ENCODE measurements at places on chromosomes 11 and 22.

- DNase-seq, result peak; percentile 77
These were observed 1.2 kb upstream of the CERK start for GRCh38 chr22:46739094-46739870.

- no peak for DNase-seq
These were observed 60.1 kb downstream of the RAB30 start for GRCh38 chr11:83011333-83012167.

DNA sequence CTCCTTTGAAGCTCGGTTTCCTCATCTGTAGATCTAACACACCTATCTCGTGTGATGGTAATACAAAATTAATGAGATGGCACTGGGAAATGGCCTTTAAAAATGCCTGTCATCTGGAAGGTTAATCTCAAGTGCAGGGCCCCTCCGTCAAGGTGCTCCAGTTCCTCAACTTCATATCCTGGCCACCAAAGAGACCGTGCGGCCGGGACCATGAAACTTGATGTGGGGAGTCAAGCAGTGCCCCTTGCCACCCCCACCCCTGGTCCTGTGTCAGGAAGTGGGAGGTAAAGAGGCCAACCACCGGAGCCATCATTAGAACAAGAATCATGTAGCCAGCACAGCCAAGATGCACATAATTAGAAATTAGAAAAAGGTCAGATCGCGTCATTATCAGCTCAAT, 108.2 kb downstream of the FEZ1 start:
- no peak for DNase-seq

DNA sequence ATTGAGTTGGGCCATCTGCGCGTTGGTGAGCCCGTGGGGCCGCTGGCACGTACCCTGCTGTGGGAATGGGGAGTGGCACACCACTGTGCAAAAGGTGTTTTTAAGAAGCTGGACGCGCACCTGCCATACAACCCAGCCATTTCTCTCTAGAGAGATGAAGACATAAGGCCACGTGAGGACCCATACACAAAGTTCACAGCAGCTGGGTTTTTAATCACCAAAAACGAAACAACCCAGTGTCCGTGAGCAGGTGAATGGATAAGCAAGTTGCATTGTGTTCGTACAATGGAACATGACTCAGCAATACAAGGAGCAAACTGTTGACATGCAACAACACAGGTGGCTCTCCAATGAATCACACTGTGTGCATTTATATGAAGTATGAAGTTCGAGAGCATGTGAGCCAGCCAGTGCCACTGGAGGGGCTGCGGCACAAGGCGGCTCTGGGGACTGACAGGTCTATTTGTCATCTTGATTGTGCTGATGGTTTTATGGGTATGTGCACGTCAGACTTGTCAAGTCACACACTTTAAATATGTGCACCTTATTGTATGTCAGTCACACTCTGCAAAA, 30.6 kb upstream of the PANX2 start:
- DNase-seq, result no peak

DNA sequence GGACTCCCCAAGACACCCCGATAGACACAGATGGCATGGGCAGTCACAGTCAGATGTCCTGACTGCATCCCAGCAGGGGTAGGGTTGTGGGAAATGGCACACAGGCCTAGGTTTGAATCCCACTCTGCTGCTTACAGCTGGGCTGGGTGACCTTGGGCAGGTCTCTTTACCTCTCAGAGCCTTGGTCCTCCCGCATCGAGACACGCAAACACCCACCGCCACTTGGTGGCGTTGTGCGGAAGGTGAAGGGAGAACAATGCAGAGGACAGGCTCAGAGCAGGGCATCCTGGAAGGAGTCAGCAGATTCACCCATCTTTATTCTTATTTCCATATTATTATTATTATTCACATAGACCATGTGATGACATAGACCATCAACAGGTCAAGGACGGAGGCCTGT, 140.5 kb downstream of the MIAT start:
- DNase-seq, result no peak

DNA sequence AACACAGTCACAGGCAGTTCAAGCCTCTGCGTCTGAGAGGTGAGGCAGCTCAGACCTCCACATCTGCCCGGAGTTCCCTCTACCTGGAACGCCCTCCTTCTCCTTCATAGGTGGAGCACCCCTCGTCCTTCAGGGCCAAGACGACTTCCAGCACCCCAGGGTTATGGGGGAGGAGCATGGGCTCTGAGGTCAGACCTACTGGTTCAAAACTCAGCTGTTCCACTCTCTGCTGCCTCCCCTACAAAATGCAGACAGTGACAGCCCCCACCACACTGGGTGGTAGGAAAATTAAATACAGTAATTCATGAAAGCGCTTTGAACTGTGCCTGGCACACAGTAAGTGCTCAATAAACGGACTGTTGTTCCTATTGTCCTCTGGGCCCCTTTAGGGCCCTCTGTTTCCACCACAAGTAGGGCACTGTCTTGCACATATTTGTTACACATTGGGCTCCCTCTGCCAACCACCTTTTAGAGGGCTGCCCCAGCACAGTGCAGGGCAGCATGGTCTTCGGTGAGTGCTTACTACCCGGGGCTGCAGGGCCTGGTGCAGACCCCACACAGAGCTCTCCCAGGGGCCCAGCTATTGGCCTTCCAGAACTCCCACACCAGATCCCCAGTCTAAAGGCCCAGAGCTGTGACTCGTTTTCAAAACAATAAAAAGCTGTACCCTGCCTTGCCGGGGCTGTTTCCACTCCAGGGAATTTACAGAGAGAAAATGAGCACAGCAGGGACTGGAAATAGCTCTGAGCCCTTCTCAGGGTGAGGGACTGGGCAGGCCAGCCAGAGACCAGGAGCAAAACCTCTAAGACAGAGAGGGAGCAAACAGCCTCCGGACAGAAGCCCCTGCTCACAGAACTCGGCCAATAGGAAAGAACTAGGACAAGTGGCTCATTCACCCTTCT, 2.5 kb downstream of the TMEM184B start:
- DNase-seq, result no peak

DNA sequence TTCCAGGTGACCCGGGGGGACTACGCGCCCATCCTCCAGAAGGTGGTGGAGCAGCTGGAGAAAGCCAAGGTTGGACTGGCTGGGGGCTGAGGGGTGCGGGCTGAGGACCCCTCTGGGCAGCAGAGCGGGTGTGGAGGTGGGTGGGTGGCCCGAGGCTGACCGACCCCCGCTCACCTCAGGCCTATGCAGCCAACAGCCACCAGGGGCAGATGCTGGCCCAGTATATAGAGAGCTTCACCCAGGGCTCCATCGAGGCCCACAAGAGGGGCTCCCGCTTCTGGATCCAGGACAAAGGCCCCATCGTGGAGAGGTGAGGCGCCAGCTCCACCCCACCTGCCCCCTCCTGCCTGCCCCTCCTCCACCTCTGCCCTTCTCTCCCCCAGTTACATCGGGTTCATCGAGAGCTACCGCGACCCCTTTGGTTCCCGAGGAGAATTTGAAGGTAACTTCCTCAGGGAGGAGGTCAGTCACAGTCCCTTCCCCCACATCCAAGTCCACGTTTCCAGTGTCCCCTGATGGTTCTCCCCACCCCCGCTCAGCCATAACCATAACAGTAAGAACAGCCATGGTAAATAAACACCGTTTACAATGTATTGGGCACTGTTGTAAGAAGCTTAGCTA, 11.2 kb downstream of the DPP3 start:
- no peak for DNase-seq

DNA sequence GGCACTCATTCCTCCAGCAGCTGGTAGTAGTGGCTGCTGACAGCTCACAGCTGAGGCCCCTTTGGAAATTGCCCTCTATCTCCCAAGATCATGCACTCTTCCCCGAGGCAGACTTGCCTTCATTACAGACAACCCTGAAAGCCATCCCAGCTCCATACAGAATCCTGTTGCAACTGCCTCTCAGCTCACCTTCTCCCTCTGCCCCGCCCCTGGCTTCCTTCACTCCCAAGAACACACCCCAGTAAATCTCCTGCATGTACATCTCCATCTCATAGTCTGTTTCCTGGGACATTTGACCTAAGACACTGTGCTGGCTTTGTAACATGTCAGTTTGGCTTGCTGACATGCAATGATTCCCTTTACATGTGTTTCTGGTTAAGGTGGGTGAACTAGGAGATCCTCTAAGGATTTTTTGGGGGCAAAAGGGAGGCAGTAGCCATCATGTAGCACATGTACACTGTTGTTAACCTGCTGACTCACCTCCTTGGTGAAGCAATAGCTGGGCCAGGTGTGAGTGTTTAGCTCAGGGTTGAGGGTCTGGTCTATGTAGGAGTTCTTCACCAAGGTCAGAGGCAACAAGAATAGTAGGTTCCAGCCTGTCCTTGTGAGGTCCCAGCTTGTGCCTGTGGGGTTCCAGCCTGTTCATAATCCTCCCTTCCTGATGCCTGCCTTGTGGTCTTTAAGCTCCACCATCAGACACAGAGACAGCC, 179.6 kb downstream of the CSNK2A3 start:
- no peak for DNase-seq

DNA sequence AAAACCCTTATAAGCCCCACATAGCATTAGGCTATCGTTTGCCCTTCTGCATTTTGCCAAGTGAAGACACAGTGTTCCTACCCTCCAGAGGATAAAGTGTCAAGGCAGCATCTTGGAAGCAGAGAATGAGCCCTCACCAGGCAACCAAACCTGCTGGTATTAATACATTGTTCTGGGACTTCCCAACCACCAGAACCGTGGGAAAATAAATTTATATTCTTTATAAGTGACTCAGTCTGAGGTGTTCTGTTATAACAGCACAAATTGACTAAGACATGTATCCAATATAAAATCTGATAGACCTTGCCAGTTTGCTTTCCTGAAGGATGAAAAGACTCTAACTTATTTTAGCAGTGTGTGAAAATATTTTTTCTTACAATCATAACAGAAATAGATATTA, 792.5 kb upstream of the LRRC4C start:
- DNase-seq, result no peak

DNA sequence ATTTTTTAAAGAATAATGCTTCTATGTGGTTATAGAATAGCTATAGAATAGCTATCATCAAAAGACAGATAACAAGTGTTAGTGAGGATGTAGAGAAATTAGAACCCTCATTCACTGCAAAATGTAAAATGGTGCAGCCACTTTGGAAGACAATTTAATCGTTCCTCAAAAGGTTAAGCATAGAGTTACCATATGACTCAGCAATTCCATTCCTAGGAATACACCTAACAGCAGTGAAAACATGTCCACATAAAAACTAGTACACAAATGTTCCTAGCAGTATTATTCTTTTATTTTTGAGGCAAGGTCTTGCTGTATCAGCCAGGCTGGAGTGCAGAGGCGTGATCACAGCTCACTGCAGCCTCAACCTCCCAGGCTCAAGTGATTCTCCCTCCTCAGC, 34.0 kb downstream of the RTL6 start:
- no peak for DNase-seq

DNA sequence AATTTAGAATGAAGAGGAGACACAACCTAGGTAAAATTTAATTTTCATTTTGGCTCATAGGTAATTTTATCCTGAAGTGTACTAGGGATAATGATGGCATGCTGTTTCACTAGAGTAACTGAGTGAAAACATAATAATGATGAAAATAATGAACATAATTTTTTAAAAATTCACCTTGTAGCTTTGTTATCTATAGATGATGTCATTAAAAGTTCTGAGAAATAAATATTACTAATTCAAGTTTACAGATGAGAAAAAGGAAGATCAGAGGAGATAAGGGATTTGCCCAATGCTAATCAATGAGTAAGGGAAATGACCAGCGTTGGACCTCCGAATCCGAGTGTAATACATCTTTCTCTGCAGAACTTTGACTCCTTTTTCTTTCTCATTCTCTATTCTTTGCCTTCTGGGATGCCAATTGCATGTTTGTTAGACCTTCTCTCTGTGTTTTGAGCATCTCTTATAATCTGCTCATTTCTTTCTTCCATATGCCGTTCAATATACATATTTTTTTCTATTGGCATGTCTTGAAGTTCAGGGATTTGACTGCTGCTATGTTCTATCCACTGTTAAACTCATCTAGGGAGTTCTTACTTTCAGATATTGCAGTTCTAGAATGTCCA, 186.5 kb downstream of the SNX19 start:
- DNase-seq, result no peak

DNA sequence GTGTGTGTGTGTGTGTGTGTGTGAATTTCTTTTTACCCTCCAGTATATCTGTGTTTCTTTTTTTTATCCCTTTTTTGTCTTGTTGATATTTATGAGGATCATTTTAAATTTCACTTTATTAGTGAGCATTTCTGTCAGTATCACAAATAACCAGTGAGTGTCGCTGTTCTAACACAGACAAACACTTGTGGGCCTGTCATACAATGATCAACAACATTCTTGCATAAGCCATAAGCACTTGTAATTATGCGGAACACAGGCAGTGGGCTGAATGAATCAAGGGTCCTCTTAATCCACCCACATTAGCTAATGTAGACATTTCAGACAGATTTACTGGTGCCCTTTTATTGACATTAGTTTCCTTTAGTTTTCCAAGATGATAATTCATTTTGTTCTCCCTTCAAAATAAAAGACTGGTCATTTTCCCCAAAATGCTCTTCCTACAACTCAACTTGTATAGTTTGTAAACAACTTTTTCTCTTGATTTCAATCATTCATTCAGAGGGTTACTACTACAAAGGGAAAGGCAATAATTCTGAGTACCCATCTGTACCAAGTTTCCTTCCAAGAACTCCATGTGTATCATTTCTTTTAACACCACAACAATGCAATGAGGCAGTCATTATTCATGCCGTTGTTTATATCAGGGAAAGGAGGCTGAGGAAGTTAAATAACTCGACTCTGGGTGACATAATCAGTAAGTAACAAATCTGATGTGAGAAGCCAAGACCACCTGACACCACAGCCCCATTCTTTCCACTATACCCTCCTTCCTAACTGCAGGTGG, 34.5 kb upstream of the ANO3 start:
- DNase-seq, result no peak

DNA sequence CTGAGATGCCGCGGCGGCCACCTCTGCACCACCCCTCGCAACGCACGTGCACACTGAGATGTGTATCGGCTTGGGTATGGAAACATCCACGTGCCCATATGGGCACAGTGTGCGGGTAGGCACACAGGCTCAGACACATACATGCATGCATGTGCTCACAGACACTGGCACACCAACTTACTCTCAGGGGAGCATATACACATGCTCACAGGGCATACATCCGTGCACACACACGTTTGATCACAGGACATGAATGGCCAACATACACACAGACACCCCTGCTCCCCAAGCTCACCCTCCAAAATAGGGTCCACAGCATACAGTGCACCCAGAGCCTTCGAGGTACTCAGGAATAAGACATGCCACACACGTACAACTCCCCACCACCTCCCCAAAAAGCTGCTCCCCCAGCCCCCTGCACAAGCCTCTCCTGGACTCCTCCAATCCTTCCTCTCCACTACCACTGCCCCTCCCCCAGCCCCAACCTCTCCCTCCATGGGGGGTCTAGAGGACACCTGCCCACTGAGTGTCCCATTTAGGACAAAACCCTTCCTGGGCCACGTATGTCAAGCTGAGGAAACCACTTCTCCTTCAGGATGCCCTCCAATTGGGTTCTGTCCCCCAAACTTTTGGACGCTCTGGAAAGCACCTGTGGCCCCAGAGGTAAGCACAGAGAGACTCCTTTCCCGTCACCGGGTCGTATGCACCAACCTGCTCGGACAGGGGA, 53.1 kb downstream of the SLC22A12 start:
- no peak for DNase-seq

GRCh38 chr11:57274904-57275498, 38.0 kb upstream of the APLNR start:
- DNase-seq, result no peak
